ENCODE measurements at places on chromosomes 16 and 17.
A peak's percentile ranks its signal among the peaks of the same experiment; 100 is the strongest.

GRCh38 chr17:73282629-73283028 lies 20.9 kb upstream of the CPSF4L start:
- no peak for DNase-seq

DNA sequence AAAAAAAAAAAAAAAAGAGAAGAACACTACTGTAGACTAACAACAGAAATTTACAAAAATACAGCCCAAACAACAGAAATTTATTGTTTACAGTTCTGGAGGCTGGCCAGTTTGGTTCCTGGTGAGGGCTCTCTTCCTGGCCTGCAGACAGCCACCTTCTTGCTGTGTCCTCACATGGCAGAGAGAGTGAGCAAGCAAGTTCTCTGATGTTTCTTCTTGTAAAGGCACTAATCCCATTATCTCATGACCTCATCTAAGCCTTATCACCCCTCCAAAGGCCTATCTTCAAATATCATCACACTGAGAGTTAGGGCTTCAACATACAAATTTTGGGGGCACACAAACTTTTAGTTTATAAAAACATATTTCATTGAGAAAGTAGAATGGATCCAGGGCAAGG lies 7.3 kb downstream of the ARSG start:
- no peak for DNase-seq

DNA sequence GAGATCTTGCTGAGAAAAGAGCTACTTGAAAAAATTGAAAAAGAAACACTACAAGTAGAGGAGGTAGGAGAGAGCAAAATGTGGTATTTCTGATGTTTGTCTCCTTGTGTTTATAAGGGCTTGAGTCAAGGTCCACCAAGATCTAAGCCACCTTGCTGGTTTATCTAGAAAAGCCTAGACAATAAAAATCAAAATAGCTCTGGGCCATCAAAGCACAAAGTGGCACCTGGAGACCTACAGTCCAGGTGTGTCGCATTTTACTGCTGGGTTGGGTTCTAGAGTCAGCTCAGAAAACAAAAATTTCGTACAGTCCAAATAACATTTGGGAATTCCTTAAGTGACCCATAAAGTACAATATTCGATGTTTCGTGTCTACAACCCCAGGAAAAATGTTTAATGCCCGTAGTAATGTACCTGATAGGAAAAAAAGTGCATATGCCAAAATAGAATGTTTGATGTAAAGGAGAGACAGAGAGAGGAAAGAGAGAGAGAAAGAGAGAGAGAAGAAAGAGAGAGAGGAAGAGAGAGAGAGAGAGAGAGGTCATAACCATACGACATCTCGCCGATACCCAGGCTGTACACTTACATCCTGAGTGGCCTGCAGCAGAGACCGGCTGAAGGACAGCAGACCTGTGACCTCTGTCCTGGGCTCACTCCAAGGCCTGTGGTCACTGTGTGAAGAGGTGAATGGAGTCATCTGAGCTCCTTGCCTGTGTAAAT lies 27.1 kb downstream of the PRSS54 start:
- no peak for DNase-seq

GRCh38 chr17:16944334-16945135 lies 27.4 kb downstream of the TNFRSF13B start:
- no peak for DNase-seq

DNA sequence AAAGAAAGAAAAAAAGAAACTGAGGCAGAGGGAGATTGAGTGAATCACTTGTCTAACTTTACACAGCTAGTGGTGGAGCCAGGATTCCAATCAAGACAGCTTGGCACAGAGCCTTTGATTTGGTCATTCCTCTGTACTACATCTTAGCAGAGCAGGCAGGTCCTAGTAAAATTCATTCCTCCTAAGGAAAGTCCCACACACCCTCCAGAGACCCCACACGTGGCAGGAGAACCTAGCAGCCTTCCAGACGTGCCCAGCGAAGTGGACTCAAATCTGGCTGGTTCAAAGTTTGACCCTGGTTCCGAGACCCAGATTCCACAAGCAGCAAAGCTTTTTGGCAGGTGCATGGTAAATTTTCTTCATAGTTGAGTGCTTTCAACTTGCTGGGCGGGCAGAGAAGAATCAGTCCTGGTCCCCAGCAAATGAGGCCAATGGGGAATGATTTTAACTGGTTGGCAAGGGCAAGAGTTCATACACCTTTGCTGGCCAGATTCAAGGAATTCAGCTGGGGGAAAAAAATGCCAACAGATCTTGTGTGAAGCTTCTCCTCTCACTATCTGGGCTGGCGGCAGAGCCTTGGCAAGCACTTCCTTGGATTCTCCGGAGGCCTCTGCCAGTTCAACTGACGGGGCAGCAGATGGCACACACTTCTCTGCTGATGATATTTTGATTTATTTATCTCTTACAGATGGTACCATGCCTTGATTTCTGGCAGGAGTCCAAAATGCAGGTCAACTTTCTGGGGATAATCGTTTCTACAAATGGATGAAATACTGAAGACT lies 82.4 kb downstream of the GSG1L start:
- DNase-seq: no peak

- DNase-seq: peak; percentile 86
Measured at GRCh38 chr16:70737377-70738082, 51.7 kb upstream of the MTSS2 start.

DNA sequence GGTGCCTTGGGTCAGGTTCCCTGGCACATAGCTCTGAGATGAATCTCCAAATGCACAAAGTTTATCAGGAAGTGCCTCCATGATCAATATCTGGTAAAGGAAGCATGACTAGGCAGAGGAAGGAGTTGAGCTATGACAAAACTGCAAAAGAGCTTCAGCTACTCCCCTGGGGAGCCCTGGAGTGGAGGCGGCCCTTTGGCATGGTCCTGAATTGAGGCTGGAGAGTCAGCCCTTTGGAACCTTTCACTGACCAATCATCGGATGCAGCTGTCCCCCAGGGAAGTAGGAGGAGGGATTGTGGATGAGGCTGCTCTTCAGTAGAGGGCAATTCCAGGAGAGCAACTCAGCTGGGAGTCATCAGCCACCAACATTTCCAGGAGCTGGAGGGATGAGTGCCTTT lies 46.1 kb upstream of the NLRP1 start:
- no peak for DNase-seq

GRCh38 chr17:74749279-74750038 lies 1.0 kb downstream of the NHERF1 start:
- DNase-seq: peak; percentile 67

- no peak for DNase-seq
Measured at GRCh38 chr17:77422104-77422747, 281.5 kb downstream of the SEC14L1 start.

- DNase-seq: no peak
Measured at GRCh38 chr16:4862639-4863038, 15.4 kb downstream of the UBN1 start.

DNA sequence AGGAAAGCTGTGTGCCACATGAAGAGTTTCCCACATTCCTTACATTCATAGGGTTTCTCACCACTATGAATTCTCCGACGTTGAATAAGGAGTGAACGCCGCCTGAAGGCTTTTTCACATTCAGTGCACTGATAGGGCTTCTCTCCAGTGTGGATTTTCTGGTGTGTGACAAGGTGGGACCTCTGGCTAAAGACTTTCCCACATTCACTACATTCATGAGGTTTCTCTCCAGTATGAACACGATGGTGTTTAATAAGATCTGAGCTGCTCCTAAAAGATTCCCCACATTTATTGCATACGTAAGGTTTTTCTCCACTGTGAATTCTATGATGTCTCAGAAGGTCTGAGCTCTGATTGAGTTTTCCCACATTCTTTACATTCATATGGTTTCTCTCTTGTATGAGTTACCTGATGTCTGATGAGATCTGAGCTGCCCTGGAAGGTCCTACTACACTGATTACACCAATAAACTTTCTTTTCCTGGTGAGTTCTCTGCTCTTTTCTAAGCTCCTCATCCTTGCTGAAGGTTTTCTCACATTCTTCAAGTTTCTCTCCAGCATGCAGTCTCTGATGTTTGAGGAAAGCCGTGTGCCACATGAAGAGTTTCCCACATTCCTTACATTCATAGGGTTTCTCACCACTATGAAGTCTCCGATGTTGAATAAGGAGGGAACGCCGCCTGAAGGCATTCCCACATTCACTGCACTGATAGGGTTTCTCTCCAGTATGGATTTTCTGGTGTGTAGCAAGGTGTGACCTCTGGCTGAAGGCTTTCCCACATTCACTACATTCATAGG lies 10.0 kb downstream of the ZNF594 start:
- no peak for DNase-seq

GRCh38 chr16:68469796-68470460 lies 21.6 kb upstream of the SMPD3 start:
- no peak for DNase-seq

DNA sequence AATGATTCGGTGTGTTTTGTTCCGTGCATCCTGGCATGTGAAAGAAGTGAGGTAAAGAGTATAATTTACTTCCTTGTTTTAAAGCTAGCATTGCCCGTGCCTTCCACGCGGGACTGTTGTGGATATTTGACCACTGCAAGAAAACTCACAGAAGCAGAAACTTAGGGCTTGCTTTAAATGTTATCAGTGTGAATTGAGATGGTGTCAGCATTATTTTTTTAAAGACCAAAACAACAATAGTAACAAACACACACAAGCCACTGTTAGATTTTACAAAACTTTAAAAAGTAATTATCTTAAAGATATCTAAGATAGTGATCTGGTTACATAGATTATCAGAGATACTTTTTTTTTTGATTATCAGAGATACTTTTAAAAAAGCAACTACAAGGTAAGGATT lies 47.4 kb downstream of the WWOX start:
- DNase-seq: no peak

- no peak for DNase-seq
Measured at GRCh38 chr17:58802188-58802587, 46.5 kb downstream of the PPM1E start.

GRCh38 chr17:68054296-68054900 lies 18.9 kb downstream of the KPNA2 start:
- peak; percentile 51 for DNase-seq

GRCh38 chr16:1416521-1416941 lies 2.0 kb upstream of the UNKL start:
- DNase-seq: no peak

DNA sequence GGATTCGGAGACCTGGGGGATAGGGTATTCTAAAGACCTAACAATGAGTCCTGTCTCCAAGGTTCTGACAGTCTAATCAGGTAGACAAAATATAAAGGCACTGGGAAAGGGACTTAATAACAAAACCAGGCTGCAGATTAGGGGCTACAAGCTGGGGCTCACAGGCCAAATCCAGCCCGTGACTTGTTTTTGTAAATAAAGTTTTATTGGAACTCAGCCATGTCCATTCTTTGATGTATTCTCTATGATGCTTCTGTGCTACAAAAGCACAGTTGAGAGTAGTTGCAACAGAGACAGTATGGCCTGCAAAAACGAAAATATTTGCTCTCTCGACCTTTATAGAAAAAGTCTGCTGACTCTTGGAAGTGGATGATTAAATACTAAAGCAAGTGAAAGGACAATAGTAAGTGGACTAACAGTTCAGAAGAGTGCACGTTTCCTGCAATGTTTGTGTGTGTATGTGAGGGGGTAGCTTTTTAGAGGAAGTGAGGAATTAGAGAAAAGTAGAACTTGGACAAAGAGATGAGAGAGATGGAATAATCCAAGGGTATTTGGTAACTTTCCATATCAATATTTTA lies 115.4 kb upstream of the ZFHX3 start:
- DNase-seq: no peak

DNA sequence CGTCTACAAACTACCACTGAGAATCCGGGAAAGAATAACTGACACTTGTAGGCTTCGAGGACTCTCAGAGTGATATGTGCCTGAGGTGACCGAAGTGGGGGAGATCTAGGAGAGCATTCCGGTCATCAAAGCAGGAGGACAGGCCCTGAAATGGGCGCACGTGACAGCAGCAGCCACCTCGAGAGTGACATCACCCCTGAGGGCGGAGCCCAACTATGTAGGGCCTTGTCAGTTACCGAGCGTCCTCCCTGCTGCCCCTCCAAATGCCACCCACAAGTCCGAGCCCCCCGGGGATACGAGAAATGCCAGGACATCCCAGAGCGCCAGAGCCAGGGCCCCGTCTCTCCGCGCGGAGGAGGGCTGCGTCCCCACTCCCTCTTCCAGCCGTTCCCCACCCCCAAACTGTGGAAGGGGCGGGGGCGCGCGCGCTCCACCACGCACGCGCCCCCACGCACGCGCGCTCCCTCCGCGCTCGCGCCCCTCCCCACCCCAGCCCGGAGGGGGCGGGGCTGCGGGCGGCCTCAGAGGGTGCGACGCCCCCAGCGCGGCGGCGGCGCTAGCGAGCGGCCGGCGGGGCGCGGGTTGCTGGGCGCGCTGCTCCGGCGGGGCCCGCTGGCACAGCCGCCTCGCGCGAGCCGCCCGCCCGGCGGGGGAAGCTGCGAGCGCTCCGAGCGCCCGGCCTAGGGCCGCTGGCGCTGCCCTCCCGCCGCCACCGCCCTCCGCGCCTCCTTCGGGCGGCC lies at the start of gene TANC2:
Gene TANC2, plus strand, starts transcription at position 550 of the 740 bp plus-strand sequence. CDS start 43,325 bp downstream, outside the sequence.
- peak; percentile 90 for DNase-seq
